NCI-H2081 treated with DMSO at 0.1 percent for 48 hours (cell line): ENCODE measurements at places on chromosomes 1 and 21.

DNA sequence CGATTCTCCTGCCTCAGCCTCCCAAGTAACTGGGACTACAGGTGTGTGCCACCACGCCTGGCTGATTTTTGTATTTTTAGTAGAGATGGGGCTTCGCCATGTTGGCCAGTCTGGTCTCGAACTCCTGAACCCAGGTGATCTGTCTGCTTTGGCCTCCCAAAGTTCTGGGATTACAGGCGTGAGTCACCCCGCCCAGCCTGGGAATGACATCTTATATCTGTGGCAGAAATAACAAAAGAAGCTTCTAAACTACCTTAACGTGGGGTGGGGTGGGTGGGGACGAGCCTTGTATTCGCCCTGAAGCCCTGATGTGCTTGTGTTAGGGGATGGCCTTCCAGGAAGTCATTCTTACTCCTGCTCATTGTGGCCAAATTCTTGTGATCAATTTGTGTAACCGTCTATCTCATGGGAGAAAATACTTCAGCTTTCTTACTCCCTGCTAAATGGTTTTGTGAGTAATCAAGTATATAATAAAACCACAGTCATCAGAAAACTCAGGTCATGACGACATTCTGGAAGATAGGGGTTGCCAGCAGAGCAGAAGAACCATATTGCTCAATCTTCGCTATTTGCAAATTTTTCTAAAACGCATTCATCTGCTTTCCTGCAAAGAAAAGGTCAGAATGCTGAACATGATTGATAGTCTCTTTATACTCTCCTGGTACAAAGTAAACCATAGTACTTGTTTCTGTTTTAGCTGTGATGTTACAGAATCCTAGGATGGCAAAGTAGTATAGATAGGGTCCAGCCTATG is 63.2 kb downstream of the DIRAS3 start:
- DNase-seq: no peak

GRCh38 chr1:185701650-185702049 is 32.5 kb upstream of the HMCN1 start:
- no peak for DNase-seq

GRCh38 chr1:229002037-229002436 is 266.8 kb downstream of the RHOU start:
- no peak for DNase-seq

DNA sequence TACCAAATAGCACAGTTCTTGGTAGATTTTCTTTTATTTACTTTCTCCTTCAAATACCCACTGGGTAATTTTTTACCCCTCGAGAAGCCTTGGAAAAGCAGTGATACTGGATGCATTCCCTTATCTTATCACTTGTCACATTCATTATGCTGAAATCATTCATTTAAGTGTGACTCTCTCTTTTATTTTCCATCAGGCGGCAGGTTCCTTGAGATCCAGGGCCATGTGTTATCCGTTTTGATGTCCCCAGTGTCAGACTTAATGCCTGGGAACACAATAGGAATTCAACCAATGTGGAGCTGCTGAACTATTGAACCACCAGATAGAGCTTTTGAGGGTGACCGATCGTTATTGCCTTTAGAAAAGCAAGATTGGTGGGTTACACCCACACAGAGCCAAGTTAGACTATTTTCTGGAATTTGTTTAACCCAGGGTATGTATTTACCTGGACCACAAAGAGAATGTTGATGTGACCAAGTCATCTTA is 51.5 kb upstream of the ATP5PO start:
- no peak for DNase-seq

GRCh38 chr1:174049514-174049913 is 27.4 kb upstream of the RC3H1 start:
- DNase-seq: no peak

- DNase-seq: no peak
These were observed 92.1 kb upstream of the CD53 start for GRCh38 chr1:110780600-110781484.

DNA sequence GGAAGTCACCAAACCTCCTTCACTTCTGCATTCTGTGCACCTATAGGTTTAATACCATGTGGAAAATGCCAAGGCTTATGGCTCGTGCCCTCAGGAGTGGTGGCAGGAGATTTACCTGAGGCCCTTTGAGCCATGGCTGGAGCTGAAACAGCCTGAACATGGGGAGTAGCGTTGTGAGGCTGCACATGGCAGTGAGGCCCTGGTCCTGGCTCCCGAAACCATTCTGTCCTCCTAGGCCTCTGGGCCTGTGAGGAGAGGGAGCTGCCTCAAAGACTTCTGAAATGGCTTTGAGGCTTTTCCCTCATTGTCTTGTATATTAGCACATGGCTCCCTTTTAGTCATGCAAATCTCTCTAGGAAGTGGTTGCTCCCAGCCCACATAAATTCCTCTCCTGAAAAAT is 20.6 kb downstream of the PTGFR start:
- DNase-seq: no peak

DNA sequence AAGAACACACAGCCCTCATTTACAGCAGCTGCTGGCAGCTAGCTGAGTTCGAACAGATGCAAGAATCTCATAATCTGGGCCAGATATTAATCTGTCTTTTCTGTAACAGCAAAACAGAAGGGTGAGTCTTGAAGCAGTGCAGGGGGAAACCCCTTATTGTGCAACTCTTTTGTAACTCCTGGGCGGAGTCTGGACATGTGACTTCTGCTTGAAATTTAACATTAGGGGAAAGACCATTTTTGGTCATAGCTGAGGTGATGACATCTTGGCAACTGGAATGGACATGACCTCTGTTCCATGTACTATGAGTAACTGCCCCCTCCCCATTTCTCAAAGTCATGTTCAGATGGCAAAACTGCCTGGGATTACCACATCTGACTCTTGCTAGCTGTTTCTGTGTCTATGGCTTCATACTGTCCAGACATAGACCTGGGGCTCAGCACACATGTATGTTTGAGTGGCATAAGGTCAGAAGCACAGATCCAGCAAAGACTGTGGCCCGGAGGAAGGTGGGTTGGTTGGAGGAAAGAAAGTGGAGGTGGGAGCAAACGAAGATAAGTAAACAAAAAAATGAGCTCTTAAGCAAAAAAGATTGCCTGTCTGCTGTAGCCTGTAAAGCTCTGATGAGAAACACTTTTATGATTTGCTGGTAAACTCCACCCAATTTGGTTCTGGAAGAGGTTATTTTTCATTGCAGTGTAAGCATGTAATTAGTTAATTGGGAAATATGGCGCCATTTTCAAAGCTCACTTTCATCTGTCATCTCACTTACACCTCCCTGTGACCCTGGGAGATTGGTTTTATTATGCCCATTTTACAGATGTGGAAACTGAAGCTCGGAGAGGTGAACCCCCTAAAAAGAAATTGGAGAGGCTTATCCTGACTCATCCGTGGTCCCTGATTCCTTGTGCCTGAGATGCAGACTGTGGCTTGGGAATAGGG is 26.1 kb downstream of the ETS2 start:
- no peak for DNase-seq

- no peak for DNase-seq
These were observed at the start of gene DDAH1 for GRCh38 chr1:85465099-85465785. Gene DDAH1, minus strand, starts transcription at chr1:85465159. Its CDS starts 114 bp downstream, at chr1:85465045.

GRCh38 chr1:213858581-213858980 is 129.2 kb upstream of the PROX1 start:
- no peak for DNase-seq

DNA sequence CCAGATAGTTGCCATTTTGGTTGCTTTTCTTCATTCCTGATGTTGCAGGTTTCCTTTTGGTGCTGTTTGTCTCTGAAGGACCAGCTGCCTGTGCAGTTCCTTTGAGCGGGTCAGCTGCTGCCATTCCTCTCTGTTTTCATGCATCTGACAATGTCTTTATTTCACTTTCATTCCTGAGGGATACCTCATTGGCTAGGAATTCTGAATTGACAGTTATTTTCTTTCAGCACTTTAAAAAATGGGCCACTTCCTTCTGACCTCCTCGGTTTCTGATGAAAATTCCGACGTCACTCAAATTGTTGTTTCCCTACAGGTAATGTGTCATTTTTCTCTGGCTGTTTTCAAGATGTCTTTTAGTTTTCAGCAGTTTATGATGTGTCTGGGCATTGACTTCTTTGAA is 24.8 kb downstream of the CCSAP start:
- DNase-seq: no peak

DNA sequence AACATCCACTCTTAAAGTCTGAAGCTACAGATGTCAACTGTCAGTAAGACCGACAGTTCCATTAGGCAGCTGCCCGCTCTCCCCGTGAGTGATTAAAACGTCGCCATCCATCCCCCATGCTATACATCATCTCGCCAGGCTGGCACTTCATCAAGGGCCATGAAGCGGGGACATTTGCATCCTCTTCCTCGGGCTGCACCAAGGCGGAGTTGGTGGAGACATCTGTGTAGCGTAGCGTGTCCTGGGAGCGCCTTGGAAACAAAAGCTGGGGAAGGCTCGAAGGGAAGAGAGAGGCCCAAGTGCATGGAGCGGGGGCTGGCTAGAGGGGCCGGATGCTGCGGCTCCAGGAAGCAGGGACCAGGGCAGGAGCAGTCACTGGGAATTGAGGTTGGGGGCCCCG is 250.1 kb downstream of the KAZN start:
- DNase-seq: no peak

DNA sequence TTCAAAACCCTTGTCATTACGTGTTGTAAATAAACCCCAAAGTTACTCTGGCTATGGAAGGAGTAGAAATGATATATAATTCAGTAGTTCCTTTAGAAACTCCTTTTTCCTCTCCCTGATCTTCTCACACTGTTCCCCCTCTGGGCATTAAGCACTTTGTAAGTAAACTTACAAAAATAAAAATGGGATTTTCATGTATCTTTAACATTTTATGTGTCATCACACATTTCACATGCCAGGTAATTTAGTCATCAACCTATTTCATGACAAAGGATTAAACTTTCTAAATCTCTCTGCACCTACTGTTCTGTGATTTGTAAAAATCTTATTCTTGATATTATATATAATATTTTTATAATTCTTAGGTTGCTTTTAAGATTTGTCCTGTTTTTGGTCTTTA is 176.9 kb downstream of the NEK7 start:
- DNase-seq: no peak

DNA sequence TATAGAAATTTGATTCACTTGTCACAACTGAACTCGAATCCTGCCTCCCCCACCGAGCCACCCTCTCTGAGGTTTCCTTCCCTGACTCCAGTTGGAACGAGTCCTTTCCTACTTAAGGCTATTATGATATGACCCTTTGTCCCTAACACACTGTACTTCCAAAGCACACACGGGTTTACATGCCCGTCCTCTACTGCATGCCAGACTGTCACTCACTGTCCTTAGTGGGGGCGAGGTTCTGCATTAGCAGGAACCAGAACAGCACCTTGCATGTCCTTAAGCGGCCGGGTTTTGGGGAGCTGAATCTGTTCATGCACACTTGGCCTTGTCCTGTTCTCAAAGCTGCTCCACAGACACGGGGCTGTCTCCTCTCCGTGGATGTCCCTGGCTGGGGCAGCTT is 164.6 kb upstream of the KCNJ6 start:
- no peak for DNase-seq

GRCh38 chr21:44413566-44414290 is 41.6 kb upstream of the LRRC3 start:
- DNase-seq: no peak

DNA sequence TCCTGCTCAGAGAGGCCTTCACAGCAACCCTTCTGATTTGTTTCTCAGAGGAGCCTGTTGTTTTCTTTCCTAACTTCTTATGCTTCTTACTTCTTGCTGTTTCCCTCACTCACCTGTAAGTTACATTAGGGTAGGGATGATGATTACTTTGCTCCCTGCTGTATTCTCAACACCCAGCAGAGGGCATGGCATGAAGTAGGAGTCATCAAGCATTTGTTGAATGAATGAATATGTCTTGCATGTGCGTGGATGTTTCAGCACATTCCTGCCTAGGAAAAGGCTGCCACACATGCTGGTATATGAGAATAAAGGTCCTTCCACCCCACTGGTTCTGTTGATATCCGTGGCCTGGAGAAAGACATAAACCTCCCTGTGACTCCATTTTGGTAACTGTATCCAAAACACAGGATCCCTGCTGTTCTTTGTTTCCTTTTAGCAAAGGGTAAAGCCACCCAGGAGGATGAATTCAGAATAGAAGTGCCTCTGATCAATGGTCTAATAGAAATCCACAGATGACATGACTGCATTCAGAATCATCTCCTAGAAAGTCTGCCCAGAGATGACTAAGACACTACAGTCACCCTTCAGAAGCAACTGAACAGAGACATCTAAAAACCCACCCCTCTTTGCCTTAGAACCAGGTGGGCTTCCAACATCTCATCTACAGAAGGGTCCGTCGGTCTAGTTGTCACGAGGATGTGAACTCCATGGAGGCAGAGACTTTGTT is 168.8 kb downstream of the ZSCAN20 start:
- no peak for DNase-seq

- DNase-seq: no peak
These were observed 81.1 kb upstream of the GPR88 start for GRCh38 chr1:100456880-100457279.

- no peak for DNase-seq
These were observed 49.3 kb upstream of the TARBP1 start for GRCh38 chr1:234528074-234528865.

DNA sequence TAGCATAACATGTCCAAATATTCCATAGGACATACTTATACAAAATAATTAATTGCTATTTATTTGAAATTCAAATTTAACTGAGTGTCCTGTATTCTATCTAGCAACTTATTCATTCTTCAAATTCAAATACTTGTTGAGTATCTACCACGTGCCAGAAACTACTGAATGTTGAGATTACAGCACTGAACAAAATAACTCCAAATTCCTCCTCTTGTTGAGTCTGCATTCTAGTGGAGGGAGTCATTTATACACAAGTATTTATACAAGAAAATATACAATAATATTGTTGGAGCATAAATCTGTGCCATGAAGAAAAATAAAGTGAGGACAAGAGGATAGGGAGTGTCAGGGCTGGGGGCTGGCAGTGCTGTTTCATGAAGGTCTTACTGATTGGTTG is 43.7 kb upstream of the CDC42BPA start:
- DNase-seq: no peak

GRCh38 chr1:69791311-69791710 is 223.6 kb downstream of the LRRC7 start:
- no peak for DNase-seq

GRCh38 chr1:217311766-217312165 is 319.1 kb downstream of the GPATCH2 start:
- DNase-seq: no peak

DNA sequence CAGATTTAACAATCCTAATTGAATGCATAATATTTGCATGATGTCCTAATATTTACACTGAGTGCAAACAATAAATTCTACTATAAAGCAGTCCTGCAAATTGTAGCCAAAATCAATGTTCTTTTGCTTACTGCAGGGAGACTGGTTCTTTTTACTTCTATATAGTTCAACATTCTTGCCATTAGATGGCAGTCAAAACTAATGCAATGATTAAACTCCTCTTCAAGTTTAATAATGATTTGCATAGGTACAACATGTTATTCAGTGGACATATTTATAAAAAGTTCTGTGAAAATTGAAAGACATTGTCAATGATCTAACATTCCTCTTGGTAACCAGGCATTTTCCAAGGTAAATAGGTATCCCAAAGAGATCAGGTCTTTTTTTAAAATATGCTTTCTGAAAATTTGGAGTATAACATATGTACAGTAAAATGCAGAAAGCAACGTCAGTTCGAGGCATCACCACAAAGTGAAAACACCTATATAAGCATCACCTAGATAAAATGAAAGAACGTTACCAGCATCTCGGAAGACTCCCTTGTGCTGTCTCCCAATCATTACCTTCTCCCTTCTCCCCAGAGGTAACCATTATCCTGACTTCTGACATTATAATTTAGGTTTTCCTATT is 9.8 kb upstream of the FNBP1L start:
- DNase-seq: no peak
